Occipital lobe (tissue), 3 donors: ENCODE measurements at places on chromosomes 16 and 17. TPM values are rescaled to one million over a fixed set of nuclear protein-coding genes. Genes with fewer than 3 reads are reported as not detected.

DNA sequence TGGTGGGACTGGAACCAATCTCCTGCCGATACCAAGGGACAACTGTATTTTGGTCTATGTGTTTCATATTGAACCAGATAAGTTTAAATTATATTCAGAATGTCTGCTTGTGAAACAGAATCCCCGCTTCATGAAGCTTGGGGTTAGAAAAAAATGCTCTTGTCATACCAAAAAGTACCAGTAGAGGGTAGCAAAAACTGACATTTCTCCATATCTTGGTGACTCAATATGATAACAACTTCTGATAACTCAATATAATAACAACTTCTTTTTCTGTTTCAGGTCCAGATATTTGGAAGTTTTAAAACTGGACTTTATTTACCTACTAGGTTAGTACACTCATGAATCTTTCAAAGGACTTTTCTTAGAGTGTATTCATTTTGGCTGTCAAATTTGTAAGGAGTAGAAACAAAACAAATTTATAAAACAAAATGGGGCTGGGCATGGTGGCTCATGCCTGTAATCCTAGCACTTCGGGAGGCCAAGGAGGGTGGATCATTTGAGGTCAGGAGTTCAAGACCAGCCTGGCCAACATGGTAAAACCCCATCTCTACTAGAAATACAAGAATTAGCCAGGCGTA lies 52.3 kb upstream of the ADCY7 start:
- no peak for DNase-seq

TP53TG3B gene
- not detected for total RNA-seq

CNGB1 gene
- not detected for total RNA-seq

YBX2 gene
- total RNA-seq = 2.7 TPM

- DNase-seq = no peak
Observed at GRCh38 chr16:87924041-87924810, 12.1 kb downstream of the CA5A start.

SPATA22 gene
- 0.78 TPM for total RNA-seq

ZNF276 gene
- 14.2 TPM for total RNA-seq
